ENCODE measurements at places on chromosomes 3 and 15. TPM values are rescaled to one million over a fixed set of nuclear protein-coding genes. Genes with fewer than 3 reads are reported as not detected.
A peak's percentile ranks its signal among the peaks of the same experiment; 100 is the strongest.

- DNase-seq, result no peak
Observed at GRCh38 chr15:90701048-90701447, 16.1 kb upstream of the BLM start.

DNA sequence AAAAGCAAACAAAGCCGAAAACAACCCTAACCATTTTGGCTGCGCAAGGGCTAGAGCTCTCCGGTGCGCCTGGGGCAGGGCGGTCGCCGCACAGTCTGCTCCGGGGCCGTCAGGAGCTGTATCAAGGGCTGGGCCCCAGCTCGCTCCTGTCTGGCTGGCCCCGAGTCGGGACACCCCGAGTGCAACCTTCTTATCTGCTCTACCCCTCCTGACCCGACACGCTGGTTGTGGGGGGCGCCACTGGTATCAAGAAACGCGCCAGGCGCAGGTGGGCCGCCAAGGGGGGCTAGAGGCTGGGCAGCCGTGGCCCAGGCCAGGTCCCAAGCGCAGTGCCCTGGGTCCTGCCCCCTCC, 36.0 kb downstream of the NR2F2 start:
- DNase-seq, result peak; percentile 57

GRCh38 chr3:66377800-66378199, 123.0 kb downstream of the LRIG1 start:
- no peak for DNase-seq

CASR gene
- total RNA-seq, result not detected

DNA sequence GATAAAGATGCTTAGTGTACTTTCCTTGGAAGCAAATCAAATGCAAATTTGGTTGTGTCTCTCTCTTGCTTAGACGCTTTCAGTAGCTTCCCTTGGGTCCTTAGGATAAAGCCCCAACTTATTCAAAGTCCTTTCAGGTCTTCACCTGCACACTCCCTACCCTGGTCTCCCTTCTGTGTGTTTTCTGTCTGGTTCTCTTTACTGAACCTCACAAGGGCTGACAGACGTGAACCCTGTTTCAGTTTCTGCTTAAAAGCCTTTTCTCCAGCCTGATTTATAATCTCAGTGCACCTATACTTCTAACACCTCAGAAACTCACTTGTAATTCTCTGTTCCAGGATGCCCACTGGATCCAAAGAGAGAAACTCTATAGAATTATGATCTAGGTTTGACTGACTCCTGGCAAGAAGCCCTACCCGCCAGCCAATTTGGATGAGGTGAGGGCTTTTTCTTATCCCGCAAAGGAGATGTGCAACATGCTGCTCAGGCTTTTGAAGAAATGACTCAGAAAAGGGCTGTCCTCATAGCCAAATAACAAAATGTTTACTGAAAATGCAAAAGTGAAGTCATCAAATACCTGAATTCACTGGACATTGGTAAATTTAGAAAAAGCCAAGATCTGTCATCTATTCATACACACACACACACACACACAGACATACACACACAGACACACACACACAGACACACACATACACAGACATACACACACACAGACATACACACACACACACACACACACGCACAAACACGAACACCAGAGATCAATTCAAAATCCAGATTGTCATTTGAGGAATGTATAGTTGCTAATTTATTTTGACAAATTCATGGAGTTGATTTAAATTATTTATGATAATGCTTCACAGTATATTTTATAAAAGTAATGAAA, 102.4 kb upstream of the EOMES start:
- DNase-seq, result no peak

DNA sequence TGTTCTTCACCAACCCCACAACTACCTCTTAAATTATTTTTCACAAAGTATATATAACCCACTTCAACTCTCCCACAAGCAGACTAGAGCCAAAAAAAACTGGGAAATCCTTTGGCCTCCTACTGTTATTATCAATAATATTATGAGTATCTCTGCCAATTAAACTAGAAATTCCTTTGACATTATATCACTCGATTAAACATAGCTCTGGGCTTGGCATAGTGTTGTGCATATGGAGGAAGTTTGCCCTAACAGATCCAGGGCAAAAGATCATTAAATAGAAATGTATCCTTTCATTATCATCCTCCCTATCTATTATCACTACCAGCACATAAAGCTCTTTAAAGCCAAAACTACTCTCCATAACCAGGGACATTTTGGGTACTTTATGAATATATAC, 74.9 kb downstream of the OSBPL10 start:
- DNase-seq, result no peak

GRCh38 chr3:170247875-170248274, 25.7 kb downstream of the PRKCI start:
- no peak for DNase-seq

- DNase-seq, result no peak
Observed at GRCh38 chr15:69490356-69491037, 37.9 kb downstream of the RPLP1 start.

- no peak for DNase-seq
Observed at GRCh38 chr15:62244762-62245161, 79.7 kb upstream of the C2CD4B start.

DNA sequence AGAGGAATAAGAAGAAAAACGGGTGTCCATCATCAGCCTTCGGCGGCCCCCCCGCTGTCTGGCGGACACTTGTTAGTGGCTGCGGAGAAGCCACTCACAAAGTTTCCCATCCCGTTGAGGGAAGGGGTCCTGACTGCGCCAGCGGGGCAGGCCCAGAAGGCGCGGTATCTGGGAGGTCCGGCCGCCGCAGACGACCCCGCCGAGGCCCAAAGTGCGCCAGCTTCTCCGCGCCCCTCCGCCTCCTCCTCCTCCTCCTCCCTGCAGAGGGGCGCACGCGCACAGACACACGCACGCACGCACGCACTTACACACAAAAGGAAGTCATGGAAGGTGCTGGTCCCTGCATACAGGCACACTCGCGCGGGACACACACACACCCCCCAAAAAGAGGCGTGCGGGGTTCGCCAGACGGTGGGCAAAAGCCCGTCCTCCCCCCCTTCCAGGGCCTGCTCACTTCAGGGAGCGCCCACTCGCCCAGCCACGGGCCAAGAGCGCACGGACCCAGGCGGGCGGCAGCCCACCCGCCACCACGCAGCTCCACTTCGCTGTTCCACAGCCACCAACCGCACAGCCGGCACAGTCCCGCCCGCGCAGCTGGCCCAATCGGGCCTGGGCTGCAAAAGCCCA, 18.0 kb downstream of the ZNF148 start:
- peak; percentile 54 for DNase-seq

GRCh38 chr15:31367021-31367729, 40.5 kb downstream of the KLF13 start:
- DNase-seq, result no peak

- DNase-seq, result no peak
Observed at GRCh38 chr3:159232966-159233365, 431.1 kb downstream of the MFSD1 start.

DNA sequence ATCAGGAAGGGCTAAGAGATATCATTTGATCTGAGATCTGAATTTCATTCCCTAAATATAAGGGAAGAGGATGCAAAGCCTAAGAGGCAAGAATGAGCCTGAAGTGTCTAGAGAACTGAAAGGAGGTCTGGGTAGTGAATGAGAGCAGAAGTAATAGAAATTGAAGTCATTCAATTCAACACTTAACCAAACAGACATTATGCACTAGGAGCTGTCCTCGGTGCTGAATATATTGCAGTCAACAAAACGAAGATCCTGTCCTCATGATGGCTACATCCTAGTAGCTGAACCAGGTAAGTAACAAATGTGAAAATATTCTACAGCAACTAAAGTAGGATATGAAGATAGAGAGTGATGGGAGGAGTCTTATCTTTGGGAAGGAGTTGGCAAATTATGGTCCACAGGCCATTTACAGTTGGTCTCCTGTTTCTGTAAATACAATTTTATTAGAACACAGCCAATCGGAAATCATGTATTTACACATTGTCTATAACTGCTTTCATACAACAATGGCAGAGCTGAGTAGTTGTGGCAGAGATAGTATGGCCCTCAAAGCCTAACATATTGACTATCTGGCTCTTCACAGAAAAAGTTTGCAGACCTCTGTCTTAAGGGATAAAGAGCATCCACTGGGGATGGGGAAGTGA, 192.9 kb upstream of the CADPS start:
- peak; percentile 86 for DNase-seq

- no peak for DNase-seq
Observed at GRCh38 chr15:78154955-78155354, 5.8 kb downstream of the IDH3A start.

DNA sequence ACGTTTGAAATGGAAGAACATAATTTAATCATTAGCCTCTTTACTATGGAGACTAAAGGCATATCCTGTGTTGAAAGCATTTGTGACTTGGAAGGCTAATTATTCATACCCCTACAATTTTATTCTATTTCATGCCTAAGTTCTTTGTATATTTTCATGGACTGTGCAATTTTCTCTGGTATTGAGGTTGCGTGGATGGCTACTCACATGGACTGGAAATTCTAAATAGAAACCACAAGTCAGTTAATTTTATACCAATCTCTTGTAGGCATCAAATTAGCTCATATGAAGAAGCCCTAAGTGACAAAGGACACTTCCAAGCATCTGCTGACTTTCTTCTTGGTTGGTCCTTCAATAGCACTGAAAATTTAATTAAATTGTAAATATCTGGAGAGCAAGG, 1353.5 kb downstream of the ROBO1 start:
- no peak for DNase-seq

DNA sequence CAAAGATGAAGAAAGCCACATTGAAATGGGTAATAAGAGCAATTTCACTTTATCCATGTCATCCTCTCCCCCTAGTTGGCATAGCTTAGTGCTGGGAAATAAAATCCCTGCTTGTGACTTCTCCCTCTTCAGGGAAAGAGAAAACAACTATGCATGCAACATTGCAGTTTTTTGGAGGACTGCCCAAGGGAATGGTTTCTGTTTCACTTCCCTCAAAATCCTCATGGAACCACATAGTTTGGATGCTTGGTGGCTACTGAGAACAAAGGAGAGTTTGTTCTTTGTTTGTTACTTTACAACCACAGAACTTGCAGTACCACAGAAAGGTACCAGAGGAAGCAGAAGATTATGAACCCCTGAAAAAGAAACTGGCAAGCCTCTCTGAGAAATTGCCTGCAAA, 384.6 kb upstream of the RORA start:
- no peak for DNase-seq

LRTM1 gene
- not detected for total RNA-seq

DNA sequence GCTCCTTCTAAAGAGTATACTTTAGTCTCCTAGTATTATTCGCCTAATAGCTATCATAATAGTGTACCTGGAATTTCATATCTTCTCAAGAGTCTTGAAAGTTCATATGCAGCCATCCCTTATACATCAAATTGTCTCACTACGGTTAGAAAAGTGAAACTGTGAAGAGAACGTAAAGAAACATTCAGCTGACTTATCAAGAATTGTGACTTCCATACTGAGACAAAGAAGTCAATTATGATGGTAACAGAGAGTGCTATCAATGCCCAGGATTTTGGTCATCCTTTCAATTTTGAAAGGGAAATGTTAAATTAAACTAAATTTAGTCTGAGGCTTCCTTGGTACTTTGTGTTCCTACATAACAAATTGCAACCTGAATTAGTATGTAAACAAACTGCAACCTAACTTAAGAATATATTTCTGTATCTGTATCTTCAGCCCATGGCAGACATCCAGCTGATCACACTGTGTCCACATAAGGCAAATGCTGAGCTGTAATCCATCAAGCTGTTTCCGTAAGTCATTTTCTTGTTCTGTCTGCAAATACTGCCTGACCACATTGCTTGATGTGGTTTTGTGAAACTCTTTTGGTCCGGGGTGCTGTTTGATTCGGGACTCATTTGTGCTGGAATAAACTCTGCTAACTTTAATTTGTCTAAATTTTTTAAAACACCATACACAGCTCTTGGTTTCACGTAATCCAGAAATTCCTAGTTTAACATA, 469.6 kb downstream of the SI start:
- DNase-seq, result no peak

DNA sequence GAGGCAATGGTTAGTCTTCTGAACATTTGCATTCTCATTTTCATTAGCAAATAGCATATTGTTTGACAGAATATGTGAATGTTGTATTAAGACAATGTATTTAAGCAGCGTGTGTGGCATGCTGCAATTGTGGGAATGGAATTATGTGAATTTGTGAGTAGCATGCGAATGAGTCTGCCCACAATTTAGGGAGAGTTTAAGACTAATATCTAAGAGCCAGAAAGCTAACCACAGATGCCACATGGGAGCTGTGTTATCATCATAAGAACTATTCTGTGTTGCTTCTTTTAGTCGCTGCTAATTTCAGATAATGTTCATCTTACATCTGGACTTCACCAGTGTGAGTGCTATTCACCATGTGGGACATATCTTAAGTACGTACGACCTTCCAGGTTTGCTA, 494.5 kb downstream of the RBMS3 start:
- no peak for DNase-seq

- no peak for DNase-seq
Observed at GRCh38 chr15:87115795-87116194, 1036.1 kb downstream of the AGBL1 start.

NUP210 gene
- total RNA-seq, result 78.9 TPM

GRCh38 chr15:58182460-58183163, 44.4 kb downstream of the AQP9 start:
- DNase-seq, result peak; percentile 79

SLC2A2 gene
- total RNA-seq, result not detected

BLOC1S6 gene
- 46.6 TPM for total RNA-seq

DNA sequence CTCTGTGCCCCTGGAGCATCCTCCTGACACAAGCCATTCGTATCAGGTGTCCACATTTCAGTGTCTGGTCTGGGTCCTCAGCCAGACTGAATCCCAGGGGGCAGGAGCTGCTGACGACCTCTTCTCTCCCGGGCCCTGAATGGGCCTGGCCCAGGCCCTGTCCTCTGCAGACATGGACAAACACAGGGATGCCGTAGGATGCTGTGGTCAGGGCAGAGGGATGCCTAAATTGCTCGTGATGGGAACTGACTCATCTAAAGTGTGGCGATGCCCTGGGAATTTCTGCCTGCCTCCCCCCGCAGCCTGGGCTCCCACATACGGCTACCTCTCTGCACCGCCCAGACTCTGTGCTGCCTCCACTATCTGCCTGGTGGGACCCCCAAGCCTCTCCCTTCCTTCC, 58.5 kb upstream of the CTSH start:
- no peak for DNase-seq

STARD9 gene
- total RNA-seq, result 11.9 TPM

- no peak for DNase-seq
Observed at GRCh38 chr15:98160236-98160635, 199.7 kb downstream of the ARRDC4 start.

All from neural progenitor cell (in vitro differentiated cells).